ENCODE measurements at places on chromosomes 11 and 22. TPM values are rescaled to one million over a fixed set of nuclear protein-coding genes. Genes with fewer than 3 reads are reported as not detected.

MRPL49 gene
- 45.7 TPM for polyA plus RNA-seq

GRCh38 chr11:75022759-75023396 lies 34.1 kb downstream of the NEU3 start:
- DNase-seq: peak; percentile 66

DNA sequence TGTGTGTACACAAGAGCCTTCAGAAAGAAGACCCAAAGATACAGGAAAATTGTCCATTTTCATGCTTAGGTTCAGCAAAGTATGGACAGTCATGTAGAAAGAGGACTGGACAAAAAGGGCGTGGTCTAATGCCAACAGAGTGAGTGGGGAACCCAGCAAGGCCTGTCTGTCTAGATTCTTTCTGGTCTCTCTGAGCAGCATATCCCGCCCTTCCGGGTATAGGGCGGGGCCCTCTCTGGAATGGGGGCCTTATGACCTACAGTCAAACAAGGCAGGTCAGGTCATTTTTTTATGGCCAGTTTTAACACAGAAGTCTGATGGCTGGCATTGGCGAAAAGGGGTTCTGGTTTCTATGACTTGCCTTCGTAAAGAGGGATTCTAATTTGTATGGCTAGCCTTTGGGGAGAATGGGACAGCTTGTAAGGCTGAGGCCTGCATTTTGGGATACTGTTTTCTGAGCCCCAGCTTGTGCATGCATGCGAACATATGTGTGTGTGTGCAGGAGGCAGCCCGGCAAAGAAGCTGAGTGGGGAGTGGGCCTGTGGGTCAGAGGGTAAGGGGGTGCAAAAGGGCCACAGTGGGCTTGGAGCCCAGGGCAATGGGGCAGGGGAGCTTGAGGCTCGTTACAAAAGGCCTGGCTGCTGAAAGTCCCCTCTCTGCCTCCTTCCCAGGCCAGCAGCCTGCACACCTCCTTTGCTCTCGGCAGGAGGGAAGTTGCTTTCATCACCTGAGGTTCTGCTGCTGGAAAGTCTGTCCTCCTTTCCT lies 130.5 kb upstream of the B3GAT1 start:
- no peak for DNase-seq

- DNase-seq: no peak
Observed at GRCh38 chr11:125588505-125588904, 4.1 kb upstream of the STT3A start.

- no peak for DNase-seq
Observed at GRCh38 chr11:72643547-72643946, 30.7 kb downstream of the PDE2A start.

- no peak for DNase-seq
Observed at GRCh38 chr22:33598821-33599220, 321.5 kb downstream of the LARGE1 start.

Data from muscle of arm (tissue), 14 donors.